Fibroblast of mammary gland (primary cell): ENCODE measurements at places on chromosomes 6 and 20.

- no peak for DNase-seq
Observed at GRCh38 chr6:137867685-137868509, 838 bp downstream of the TNFAIP3 start.

- DNase-seq, result peak; percentile 93
Observed at GRCh38 chr6:33375143-33375671, 16.4 kb upstream of the KIFC1 start.

DNA sequence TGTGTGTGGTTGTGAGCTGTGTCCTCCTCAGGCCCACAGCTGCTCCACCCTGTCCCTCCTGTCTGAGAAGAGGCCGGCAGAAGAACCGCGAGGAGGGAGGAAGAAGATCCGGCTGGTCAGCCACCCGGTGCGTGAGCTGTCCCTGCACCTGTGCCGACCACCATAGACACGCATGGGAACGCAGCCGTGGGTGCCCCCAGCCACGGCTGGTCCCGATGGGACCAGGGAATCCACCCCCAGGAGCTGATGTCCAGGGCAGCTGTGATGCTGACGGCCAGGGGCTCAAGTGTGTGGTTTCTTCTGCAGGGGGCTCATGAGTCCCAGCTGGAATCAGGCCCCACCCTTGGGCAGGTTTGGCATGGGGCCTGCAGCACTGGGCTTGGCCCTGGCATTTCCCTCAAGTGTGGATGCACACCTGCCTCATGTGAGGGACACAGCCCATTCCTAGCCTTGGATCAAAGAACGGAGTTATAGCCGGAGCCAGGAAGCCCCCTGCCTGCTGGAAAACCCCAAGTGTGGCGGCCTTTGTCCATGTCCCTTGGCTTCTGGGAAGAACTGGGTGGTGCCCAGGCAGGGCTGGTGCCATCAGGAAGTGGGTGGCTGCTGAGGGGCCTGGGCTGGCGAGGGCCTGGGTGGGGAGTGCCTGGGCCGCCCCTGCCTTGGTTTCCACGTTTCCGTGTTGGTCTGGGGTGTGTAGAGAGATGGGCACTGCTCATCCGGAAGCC lies 4.6 kb upstream of the TNFRSF6B start:
- no peak for DNase-seq

- no peak for DNase-seq
Observed at GRCh38 chr20:2054911-2055310, 46.7 kb upstream of the STK35 start.

GRCh38 chr6:116497113-116497676 lies 14.2 kb upstream of the CALHM5 start:
- no peak for DNase-seq

DNA sequence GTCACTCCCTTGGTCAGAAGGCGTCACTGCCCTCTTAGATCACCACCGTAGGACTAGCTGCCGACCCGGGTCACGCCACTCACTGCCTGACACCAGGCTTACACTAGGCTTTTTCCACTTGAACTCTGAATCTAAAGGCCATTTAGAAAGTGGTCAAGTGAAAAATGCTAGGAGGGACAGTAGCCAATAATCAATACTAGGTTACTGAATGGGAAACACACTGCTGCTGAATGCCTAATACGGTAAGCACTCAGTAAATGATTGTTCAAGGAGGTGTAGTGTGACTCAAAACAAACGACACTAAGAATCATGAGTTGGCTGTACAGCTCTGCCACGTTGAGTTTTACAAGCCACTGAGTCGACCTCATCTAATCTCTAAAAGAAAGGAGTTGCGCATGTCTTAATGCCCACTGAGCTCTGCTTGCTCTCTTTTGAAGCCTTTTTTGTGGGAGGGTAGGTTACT lies 760 bp upstream of the IBTK start:
- peak; percentile 86 for DNase-seq

- DNase-seq, result no peak
Observed at GRCh38 chr6:168128006-168128630, 49.1 kb upstream of the FRMD1 start.

- DNase-seq, result no peak
Observed at GRCh38 chr6:150027806-150028565, 2.7 kb upstream of the RAET1L start.

DNA sequence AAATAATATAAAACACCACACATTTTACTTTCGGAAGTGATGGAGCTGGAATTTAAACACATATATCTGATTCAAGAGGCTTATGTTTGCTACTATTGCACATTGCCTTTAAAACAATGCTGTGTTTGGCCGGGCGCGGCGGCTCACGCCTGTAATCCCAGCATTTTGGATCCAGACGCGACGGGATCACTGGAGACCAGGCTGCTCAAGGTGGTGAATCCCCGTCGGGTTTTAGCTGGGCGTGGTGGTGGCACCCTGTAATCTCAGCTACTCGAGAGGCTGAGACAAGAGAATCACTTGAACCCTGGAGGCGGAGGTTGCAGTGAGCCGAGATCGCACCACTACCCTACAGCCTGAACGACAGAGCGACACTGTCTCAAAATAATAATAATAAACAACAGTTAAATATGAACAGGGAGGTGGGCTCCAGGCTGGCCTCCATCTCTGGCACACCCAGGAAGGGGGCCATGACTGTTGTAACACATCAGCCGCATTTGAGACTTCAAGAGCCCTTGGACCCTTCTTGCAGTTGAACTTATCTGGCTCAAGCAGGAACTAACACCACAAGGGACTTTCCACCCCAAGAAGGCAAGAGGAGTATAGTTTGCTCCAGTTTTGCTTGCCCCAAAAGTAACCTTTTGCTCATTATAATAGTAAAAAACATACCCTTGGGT lies 127.1 kb upstream of the ZNF184 start:
- no peak for DNase-seq

GRCh38 chr6:25981568-25982263 lies 19.1 kb downstream of the TRIM38 start:
- peak; percentile 34 for DNase-seq

DNA sequence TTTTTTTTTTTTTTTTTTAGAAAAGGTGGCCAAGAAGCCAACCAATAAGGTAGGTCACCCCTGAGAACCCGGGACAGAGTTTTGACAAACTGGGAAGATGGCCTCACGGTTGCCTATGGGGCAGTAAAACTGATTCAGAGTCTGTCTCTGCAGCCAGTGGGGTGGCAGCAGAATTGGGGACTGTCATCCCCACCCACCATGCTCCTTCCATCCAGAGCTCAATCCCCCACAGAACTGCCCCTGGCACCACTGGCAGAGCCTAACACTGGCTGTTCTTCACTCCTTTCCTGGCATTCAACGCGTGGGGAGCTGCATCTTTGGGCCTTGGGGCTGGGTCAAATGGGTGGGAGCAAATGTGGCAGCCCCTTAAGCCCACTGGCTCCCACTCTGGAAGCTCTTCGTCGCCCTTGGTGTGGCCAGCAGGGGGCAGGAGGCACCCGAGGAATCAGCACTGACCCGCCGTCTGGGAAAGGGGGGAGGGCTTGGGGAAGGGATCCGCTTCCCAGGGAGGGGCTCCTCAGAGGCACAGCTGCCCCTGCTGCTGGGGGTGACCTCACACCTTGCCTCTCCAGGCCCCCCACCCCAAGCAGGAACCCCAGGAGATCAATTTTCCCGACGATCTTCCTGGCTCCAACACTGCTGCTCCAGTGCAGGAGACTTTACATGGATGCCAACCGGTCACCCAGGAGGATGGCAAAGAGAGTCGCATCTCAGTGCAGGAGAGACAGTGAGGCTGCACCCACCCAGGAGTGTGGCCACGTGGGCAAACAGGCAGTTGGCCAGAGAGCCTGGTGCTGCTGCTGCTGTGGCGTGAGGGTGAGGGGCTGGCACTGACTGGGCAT lies 10.4 kb downstream of the CD40 start:
- no peak for DNase-seq

DNA sequence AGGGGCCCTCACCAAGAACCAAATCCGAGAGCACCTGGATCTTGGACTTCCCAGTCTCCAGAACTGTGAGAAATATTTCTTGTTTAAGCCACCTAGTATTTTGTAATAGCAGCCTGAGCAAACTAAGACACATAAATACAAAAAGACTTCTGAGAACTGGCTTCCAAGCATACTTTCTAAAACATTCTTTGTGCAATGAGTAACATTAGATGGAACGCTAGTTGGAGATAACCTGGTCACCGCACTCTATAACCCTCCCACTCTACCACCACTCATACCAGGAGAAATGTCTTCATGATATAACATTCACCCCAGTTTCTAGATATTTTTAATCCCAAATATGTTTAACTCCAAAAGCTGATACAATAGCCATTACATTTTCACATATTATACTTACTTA lies 169.5 kb upstream of the THEMIS start:
- no peak for DNase-seq
